Fibroblast of lung (primary cell): ENCODE measurements at places on chromosomes 3 and 15.

DNA sequence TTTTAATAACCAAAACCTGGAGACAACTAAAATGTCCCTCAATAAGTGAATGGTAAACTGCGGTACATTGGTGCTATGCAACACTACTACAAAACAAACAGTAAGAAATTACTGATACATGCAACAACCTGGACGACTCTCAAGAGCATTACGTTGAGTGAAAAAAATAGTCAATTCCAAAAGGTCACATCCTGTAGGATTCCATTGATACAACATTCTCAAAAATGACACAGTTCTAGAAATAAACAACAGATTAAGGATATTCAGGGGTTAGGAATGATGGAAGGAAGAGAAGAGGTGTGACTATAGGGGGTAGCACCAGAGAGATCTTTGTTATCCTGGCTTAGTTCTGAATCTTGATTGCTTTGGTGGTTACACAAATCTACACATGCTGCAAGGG is 72.2 kb downstream of the ZNF148 start:
- H3K27ac ChIP-seq = peak overlapping the region; percentile 44
- DNase-seq = no peak
- H3K27me3 ChIP-seq = no peaks in the 10 kb centered on the region
- H3K36me3 ChIP-seq = peaks cover 4% of the 10 kb centered on the region
- no peak overlapping the region for H3K4me3 ChIP-seq

- no peak overlapping the region for H3K4me3 ChIP-seq
- H3K4me1 ChIP-seq = no peaks in the 10 kb centered on the region
- DNase-seq = no peak
Measured at GRCh38 chr15:93189561-93189960, 100.5 kb upstream of the RGMA start.

DNA sequence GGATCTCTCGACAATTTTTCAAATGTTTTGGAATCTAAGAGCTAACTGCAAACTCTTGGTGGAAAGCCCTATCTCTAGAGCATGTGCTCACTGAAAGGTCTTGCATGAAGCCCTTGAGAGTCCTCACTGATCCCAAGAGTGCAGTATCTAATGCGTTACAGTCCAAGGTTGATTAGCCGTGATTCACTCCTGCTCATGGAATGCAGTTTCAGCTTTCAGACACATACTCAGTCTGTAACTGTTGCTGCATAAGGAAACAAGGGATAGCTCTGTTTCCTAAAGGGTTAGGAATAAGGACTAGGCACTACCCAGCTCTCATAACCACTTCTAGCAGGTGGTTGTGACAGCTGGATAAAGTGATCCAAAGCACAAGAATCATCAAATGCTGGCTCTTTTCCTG is 687.4 kb upstream of the CFAP20DC start:
- H3K36me3 ChIP-seq = no peaks in the 10 kb centered on the region
- H3K4me3 ChIP-seq = no peak overlapping the region
- no peak overlapping the region for H3K27ac ChIP-seq
- no peaks in the 10 kb centered on the region for H3K27me3 ChIP-seq
- H3K4me1 ChIP-seq = no peaks in the 10 kb centered on the region

- H3K27me3 ChIP-seq = no peaks in the 10 kb centered on the region
- DNase-seq = no peak
- no peak overlapping the region for H3K4me3 ChIP-seq
- no peaks in the 10 kb centered on the region for H3K4me1 ChIP-seq
- no peak overlapping the region for H3K27ac ChIP-seq
Measured at GRCh38 chr15:79561982-79562381, 129.8 kb downstream of the MINAR1 start.

GRCh38 chr3:90011996-90012395 is 904.6 kb downstream of the EPHA3 start:
- H3K36me3 ChIP-seq = no peaks in the 10 kb centered on the region
- peaks cover 2% of the 10 kb centered on the region for H3K4me1 ChIP-seq
- DNase-seq = no peak
- H3K27ac ChIP-seq = no peak overlapping the region
- no peaks in the 10 kb centered on the region for H3K27me3 ChIP-seq

DNA sequence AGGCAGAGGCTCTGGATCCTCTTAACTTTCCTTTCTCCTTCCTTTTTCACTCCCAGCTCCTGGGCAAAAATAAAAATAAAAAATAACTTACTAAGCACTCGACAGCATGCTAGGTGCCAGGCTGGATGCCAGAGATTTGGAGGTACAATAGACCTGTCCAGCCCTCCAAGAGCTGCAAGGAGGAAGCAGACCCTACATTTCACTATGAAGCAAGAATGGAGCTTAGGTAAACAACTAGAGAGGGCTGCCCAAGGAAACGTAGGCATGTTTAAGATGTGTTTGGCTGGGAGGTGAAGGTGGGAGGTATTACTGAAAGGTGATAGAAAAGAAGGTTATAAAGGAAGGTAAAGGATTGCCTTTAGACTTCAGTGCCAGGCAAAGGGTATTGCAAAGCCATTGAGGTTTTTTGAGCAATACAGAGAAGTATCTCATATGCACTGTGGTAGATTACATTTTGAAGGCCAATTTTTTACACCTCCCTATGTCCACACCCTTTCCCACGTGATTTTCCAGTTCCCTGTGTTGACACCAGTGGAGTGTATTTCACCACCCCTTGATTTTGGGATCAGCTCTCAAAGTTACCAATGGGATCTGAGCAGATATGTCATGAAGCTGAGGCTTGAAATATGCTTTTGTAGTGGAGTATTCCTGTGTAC is 69.1 kb downstream of the DCLK3 start:
- H3K4me1 ChIP-seq = no peaks in the 10 kb centered on the region
- no peak overlapping the region for H3K4me3 ChIP-seq
- H3K27ac ChIP-seq = no peak overlapping the region
- H3K36me3 ChIP-seq = no peaks in the 10 kb centered on the region
- no peaks in the 10 kb centered on the region for H3K27me3 ChIP-seq

- peaks cover 16% of the 10 kb centered on the region for H3K4me1 ChIP-seq
- no peak for DNase-seq
Measured at GRCh38 chr15:63493436-63493835, 11.0 kb upstream of the USP3 start.

DNA sequence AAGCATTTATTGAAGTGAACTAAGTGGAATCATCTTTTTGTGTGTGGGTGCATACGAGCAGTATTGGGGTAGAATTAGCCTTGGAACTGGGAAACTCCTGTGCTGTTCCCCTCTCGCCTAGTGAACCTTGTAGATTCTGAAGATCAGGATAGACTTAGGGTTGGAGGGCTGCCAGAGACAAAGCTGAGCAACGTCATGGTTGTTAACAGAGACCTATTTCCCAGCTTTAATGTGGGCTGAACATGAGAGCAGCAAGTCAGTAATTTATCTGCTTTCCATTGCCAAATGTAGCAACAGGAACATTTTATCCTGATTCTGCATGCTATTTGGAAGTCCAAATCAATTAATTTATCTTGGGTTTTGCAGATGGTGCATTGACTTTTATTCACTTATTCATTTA is 246.6 kb downstream of the IL20RB start:
- no peaks in the 10 kb centered on the region for H3K4me1 ChIP-seq
- no peaks in the 10 kb centered on the region for H3K36me3 ChIP-seq
- no peak overlapping the region for H3K27ac ChIP-seq
- H3K27me3 ChIP-seq = no peaks in the 10 kb centered on the region
- H3K4me3 ChIP-seq = no peak overlapping the region

DNA sequence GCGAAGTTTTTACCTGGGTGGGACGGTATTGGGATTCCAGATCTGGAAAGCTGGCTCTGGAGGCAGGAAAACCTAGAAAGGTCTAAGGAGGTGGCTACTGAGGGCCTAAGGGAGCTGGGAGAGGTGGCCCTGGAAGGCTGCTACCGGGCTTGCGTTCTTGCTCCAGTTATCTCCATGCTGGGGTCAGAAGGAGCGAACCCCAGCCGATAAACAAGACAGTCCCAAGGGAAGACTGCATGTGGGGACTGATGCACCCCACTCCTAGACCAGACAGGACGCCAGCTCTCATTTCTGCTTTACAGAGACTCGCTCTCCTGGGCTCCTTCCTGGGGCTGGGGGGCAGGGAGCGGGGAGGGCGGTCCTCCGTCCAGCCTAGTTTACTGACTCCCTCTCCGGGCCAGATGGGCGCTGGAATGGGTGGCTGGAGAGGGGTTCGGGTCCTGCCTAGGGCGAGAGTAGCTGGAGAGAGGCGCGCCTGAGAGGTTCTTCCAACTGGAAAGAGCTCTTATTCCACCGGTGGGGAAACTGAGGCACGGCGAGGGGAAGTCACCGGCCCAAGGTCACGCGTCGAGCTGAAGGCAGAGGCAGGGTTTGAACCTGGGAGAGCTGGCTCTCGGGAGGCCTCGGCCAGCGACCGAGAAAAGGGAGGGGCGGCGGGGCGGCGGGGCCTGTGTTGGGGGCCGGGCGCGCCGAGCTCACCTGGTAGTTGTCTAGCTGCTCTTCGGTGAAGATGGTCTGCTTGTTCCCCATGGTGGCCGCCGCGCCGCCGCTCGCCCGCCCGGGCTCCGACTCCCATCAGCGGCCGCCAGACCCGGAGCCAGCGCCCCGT is 565 bp downstream of the CIB2 start:
- no peaks in the 10 kb centered on the region for H3K36me3 ChIP-seq
- H3K4me1 ChIP-seq = no peaks in the 10 kb centered on the region
- H3K27ac ChIP-seq = no peak overlapping the region
- H3K4me3 ChIP-seq = no peak overlapping the region
- no peak for DNase-seq

- peaks cover 11% of the 10 kb centered on the region for H3K4me1 ChIP-seq
- peak; percentile 46 for DNase-seq
- no peak overlapping the region for H3K4me3 ChIP-seq
- H3K27me3 ChIP-seq = no peaks in the 10 kb centered on the region
- no peaks in the 10 kb centered on the region for H3K36me3 ChIP-seq
Measured at GRCh38 chr15:68379759-68380290, 52.1 kb downstream of the ITGA11 start.

GRCh38 chr3:161915418-161915750 is 418.8 kb downstream of the OTOL1 start:
- no peak overlapping the region for H3K4me3 ChIP-seq
- H3K27me3 ChIP-seq = no peaks in the 10 kb centered on the region
- H3K27ac ChIP-seq = no peak overlapping the region
- DNase-seq = peak; percentile 2
- H3K4me1 ChIP-seq = no peaks in the 10 kb centered on the region

DNA sequence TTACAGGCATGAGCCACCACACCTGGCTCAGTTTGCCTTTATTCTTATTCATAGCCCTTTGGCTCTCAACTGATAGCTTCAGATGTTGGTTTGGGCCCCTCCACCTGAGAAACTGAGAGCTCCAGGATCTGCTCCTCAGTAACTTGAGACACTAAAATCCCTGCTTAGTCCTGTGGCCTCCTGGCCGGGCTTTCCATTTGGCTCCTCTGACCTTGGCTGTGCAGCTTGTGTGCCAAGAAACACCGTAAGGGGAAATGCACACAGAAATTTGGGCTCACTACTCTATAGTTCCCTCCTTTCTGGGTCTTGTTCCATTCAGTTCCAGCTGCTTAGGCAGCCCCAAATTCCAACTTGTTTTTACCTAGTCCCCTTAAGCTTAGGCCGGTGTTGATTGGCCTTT is 24.9 kb downstream of the NIPA2 start:
- no peaks in the 10 kb centered on the region for H3K4me1 ChIP-seq
- H3K27ac ChIP-seq = no peak overlapping the region
- H3K4me3 ChIP-seq = no peak overlapping the region
- peaks cover 5% of the 10 kb centered on the region for H3K36me3 ChIP-seq

DNA sequence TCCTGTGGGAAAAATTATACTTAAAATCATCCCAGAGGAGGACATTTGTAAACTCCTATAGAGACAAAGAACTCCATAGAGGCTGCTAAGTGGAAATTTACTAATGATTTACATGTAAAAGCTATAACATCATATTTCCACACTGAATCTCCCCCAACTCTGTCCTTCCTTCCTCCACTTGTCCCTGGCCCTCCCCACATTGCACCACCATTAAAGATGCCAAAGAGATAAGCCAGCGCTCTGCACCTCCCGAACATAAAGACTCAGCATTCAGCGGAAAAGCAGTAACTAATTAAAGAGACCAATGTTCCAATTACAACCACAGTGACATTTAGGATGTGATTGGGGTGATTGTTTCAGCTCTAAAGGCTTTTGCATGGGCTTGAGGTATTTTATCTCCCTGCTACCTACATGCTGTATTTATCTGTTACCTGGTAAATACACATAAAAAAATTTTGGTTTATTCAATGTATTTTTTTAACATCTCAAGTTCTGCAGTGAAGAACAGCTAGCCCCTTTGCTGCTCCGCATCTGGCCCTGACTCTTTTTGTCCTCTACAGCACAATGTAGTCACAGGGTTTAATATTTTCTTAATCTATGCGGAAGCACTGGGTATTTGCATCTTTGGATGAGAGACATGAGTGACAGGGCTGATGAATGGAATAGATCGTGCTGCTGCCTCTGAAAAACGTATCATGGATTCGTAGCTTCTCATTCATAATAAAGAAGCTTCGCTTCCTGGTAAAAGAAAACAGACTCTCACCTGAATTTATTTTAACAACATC is 35.3 kb upstream of the B3GNT5 start:
- H3K27ac ChIP-seq = no peak overlapping the region
- H3K4me1 ChIP-seq = no peaks in the 10 kb centered on the region
- no peaks in the 10 kb centered on the region for H3K36me3 ChIP-seq
- DNase-seq = no peak
- no peaks in the 10 kb centered on the region for H3K27me3 ChIP-seq

- H3K4me1 ChIP-seq = no peaks in the 10 kb centered on the region
- H3K27me3 ChIP-seq = no peaks in the 10 kb centered on the region
Measured at GRCh38 chr15:76034111-76034510, 21.9 kb upstream of the NRG4 start.

DNA sequence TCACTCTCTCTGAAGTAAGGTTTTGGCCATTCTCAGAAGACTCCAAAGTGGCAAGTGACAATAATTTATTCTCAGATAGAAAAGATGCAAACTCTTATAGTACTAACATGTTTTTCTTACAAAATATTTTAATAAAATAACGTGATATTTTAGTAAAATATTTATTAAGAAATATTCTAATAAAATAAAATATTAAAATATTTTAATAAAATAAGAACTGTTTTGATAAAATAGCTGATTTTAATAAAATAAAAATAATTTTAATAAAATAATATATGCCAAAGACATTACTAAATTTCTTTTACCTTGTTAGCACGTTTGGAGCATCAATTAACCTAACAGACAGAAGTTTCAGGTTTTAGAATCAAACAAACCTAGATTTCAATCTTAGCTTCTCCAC is 424.0 kb upstream of the NECTIN3 start:
- H3K36me3 ChIP-seq = no peaks in the 10 kb centered on the region
- no peak overlapping the region for H3K4me3 ChIP-seq
- H3K27ac ChIP-seq = no peak overlapping the region
- no peak for DNase-seq

- peaks cover 3% of the 10 kb centered on the region for H3K36me3 ChIP-seq
- H3K4me1 ChIP-seq = peaks cover 5% of the 10 kb centered on the region
- H3K27ac ChIP-seq = no peak overlapping the region
- H3K27me3 ChIP-seq = no peaks in the 10 kb centered on the region
- H3K4me3 ChIP-seq = no peak overlapping the region
Measured at GRCh38 chr15:52161406-52161966, 29.7 kb downstream of the GNB5 start.

DNA sequence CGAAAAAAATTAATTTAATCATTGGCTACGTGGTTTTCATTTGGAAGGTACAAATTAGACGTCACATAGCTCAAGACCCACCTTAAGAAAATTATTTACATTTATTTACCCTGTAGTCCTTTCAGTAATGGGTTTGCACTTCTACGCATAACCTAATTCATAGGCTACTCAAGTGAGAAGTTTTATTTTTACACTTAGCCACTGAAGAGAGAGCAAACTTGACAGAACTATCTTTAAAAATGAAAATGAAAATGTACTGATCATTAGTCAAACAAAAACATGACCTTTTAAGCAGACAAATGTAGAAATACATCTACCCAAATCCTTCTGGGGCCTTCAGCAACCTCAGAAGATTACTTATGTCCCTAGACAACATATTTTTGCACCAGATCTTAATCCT is 269.4 kb upstream of the TTC14 start:
- no peak for DNase-seq
- no peaks in the 10 kb centered on the region for H3K27me3 ChIP-seq
- no peaks in the 10 kb centered on the region for H3K36me3 ChIP-seq
- no peak overlapping the region for H3K27ac ChIP-seq
